ENCODE measurements at places on chromosomes 3 and 15.

- no peak for DNase-seq
Observed at GRCh38 chr3:71476950-71477349, 106.6 kb downstream of the FOXP1 start.

GRCh38 chr3:45940781-45941365 lies 2.4 kb upstream of the CXCR6 start:
- no peak for DNase-seq

DNA sequence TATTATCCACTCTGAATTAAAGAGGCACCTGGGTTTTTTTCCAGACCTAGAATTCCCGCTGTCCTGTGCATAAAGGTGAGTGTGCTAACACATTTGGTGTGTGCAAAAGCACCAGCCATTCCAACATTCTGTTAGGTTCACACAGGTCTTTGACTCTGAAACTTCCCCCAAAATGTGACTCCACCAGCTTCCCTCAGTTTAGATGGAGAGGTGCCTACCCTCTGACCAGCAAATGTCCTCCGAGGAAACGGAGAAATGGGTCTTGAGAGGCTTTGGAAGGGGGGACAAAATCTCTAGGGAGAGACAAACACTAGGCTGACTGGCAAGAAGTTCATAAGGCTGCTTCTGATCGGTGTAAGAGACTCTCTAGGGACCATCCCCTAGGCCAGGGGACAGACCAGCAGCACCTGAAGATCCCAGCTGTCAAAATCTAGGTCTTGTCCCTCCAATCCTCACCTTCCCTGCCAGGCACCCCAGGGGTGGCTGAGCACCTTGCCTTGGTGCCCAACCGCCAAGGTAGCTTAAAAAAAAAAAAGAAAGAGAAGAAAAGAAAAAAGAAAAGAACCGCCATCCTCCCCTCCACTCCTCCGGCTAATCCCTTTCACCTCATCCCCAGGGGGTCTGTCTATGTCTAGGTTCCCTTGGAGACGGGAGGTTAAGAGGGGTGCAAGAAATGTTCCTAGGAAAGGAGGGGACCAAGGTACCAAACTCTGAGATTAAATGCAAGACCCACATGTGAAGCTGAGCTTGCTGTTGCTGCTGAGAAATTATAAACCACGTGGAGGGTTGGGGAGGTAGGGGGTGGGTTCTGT lies 2.0 kb upstream of the MECOM start:
- DNase-seq, result no peak

- DNase-seq, result no peak
Observed at GRCh38 chr15:95323796-95324195, 1006.7 kb upstream of the NR2F2 start.

GRCh38 chr3:4270720-4271119 lies 32.4 kb upstream of the SETMAR start:
- no peak for DNase-seq

DNA sequence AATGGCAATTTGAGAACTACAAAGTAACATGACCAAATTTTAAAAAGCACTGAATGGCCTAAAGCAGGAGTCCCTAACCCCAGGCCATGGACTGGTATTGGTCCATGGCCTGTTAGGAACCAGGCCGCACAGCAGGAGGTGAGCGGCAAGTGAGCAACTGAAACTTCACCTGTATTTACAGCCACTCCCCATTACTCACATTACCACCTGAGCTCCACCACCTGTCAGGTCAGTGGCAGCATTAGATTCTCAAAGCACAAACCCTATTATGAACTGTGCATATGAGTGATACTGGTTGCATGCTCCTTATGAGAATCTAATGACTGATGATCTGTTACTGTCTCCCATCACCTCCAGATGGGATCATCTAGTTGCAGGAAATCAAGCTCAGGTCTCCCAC lies 48.8 kb downstream of the SENP7 start:
- no peak for DNase-seq

DNA sequence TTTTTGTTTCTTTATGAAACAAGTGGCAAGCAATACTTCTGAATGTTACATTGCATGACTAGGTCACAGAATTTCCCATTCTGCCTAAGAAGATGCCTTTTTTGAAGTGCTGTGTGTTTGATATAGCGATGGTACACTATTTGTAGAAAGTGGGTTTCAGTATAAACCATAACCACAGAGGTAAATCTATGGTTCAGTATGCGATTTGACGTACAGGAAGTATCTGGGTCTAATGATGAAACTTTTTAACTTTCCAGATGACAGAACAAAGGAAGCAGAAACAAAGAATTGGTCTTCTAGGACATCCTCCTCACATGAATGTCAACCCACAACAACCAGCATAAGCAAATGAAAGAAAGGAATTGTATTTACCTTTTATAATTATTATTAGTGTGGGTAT lies 133.4 kb upstream of the BHLHE40 start:
- DNase-seq, result no peak

GRCh38 chr3:23175341-23176083 lies 27.6 kb upstream of the UBE2E2 start:
- no peak for DNase-seq

DNA sequence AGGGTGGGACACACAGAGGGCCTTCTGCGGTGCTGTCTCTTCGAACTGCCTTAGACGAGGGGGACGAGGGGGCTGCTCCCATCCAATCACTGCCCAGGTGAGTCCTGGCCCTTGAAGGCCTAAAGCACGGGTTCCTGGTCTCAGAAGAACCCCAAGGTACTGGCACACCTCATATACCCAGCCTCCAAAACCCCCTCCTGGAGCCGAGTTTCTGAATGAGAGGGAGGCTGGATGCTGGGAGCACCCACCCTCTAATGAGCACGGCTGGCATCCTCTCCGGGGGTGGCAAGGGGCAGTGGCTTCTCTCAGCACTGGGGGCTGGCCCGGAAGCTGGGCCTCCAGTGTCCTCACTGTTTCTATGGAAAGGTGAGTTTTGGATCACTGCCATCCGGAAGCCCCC lies 165.6 kb downstream of the LRRK1 start:
- no peak for DNase-seq

- DNase-seq, result no peak
Observed at GRCh38 chr15:63599401-63600000, 2.3 kb downstream of the FBXL22 start.

GRCh38 chr3:129597087-129597999 lies 9.1 kb downstream of the PLXND1 start:
- DNase-seq, result no peak

DNA sequence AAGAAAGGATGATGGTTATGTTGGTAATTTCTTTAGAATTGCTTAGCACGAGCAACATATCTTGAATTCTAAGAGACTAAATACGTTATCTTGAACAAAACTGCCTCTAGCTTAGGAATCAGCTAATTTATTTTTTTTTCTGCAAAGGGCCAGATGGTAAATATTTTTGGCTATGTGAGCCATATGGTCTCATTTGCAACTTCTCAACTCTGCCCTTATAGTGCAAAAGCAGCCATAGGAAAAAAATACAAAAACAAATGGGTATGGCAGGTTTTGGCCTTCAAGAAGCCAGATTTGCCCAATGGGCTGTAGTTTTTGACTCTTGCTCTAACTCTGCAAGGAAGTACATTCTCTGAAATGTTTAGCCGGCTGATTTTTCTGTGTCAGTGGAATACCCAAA lies 11.9 kb downstream of the OXSM start:
- no peak for DNase-seq

DNA sequence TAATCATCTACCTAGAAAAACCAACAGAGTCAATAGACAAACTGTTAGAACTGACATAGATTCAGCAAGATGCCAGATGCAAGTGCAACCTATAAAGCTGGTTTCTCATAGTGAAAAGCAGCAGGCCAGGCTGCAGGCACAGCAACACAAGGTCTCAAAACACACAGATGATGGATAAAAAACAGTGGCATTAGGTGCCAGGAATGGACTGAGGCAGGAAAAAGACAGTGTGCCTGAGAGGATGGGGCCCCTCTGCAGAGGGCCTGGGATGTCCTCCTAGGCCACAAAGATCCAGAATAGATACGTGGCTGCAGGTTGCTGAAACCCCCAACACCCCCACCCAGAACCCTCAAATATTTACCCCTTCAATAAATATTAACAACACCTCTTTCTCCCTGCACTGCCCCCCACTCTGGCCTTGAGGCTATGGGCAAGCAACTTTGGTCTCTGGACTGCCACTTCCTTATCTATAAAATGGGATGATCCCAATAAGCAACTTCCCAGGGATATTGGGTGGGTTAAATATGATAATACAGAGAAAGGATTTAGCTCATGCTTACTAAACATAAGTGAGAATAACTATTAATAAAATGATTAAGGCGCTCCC lies 35.2 kb upstream of the FGD5 start:
- DNase-seq, result no peak

GRCh38 chr15:99167640-99168039 lies 62.8 kb downstream of the SYNM start:
- DNase-seq, result no peak

- no peak for DNase-seq
Observed at GRCh38 chr3:153250446-153250845, 88.4 kb downstream of the RAP2B start.

DNA sequence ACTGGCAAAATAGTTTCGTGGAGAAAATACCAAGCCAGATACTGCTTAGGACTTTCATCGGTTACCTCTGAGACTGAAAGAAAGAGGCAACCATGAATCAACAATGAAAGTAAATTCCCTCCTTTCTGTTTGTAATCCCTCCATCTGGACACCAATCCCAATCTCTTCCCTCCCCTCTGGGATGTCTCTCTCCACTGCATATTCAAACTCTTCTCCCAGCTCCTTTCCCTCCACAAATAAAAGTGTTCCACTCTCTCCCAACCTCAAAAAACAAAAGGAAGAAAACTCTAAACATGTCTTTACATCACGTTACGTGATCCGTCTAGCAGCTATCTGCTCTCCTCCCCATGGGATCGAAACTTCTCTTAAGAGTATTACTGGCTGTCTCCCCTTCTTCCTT lies 55.2 kb downstream of the PRTG start:
- no peak for DNase-seq

DNA sequence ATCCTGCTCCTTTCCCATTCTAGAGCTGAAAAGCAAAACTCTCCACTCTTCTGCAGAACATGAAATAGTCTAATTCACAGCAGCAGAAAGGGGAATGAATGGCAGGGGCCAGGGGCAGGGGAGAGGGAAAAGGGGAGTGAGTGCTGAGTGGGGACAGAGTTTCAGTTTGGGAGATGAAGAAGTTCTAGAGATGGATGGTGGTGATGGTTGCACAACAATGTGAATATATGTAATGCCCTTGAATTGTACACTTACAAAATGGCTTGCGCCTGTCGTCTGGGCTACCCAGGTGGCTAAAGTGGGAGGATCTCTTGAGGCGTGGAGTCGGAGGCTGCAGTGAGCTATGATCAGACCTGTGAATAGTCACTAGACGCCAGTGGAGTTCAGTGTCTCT lies 78.5 kb upstream of the MEF2A start:
- DNase-seq, result no peak

Data from thoracic aorta (tissue), 2 donors.